ENCODE measurements at places on chromosomes 5 and 9. TPM values are rescaled to one million over a fixed set of nuclear protein-coding genes. Genes with fewer than 3 reads are reported as not detected.

LRRC19 gene
- total RNA-seq = not detected

- peak; percentile 89 for DNase-seq
These were observed 107.0 kb downstream of the TRIO start for GRCh38 chr5:14250084-14250695.

GRCh38 chr9:118444403-118444802, 740.2 kb downstream of the TLR4 start:
- DNase-seq = no peak

- DNase-seq = no peak
These were observed 125.4 kb downstream of the ATPSCKMT start for GRCh38 chr5:10124287-10124686.

PTPA gene
- total RNA-seq = 100 TPM

GRCh38 chr9:130143279-130143893, 28.8 kb upstream of the NCS1 start:
- DNase-seq = no peak

DNA sequence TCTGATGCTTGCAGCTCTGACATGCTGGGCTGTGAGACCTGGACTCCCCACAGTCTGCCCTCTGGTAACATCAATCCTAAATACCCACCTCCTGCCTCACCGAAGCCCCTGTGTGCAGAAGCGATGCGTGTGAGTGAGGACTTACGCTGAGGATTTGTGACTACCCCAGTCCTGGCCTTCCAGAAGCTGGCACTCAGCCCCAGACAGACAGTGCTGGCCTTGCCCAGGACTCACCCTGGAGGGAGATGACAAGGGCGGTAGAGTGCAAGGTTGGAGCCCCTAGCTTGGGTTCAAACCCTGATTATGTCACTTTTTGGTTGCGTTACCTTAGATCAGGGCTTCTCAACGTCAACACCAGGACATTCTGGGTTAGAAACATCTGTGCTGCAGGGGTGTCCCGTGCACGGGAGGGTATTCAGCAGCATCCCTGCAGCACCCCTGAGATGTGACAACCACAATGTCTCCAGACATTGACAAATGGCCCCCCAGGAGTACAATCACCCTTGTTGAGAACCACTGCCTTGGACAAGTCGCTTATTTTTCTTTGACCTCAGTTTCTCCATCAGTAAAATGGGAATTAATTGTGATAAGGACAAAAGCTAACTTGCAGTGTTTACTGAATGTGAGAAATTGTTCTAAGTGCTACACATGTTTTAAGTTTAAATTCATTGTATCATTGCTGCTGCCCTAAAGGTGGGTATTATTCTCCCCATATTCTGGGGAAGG, 23.5 kb upstream of the TTLL11 start:
- DNase-seq = no peak

DNA sequence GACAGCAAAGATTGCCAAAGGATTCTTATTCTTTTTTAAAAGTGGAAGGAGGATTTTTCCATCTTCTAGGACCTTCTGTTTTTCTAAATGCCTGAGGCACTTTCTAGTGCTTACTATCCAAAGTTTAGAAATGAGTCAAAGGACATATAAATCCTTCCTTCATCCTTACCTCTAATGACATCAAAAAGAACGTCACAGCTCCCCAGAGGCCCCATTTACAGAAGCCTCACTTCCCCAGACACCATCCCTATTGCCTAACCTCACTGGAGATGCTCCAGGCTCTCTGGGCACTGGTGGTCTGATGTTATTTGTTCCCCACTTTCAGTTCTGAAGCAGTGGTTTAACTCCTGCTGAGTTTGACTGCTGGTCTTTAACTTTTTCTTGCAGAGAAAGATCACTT, 504.3 kb downstream of the AGTPBP1 start:
- no peak for DNase-seq

Measured in posterior vena cava (tissue), 2 donors.